ENCODE measurements at places on chromosomes 6 and 20. TPM values are rescaled to one million over a fixed set of nuclear protein-coding genes. Genes with fewer than 3 reads are reported as not detected.

ZNF165 gene
- 4.2 TPM for total RNA-seq

DNA sequence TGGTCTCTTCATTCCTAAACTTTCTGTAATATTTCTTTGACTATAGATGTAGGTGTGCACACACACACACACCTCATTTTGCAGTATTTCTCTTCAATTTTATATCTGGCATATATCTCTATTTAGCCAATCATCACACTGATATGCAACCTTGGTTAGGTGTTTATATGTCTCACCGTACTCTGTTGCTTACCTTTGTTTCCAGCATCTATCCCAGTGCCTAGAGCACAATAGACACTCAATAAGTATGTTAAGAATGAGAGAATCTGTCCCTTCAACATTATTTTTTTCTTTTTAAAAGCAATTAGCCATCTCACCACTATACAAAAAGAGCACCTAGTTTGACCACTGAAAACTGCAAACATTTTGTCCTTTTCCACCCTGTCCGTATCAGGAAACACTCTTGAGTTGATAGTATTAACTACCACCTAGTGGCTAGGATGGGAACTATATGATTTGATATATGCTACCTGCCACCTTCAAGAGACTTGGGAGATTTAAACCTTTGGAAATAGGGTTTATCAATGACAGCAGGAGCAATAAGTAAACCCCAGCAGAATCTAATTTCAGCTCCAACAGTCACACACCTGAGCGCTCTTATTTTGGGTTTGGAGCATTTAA, 48.7 kb upstream of the RSPO3 start:
- H3K4me1 ChIP-seq: no peaks in the 10 kb centered on the region
- no peak for DNase-seq
- no peaks in the 10 kb centered on the region for H3K27me3 ChIP-seq
- H3K36me3 ChIP-seq: no peaks in the 10 kb centered on the region
- no peak overlapping the region for H3K27ac ChIP-seq

SMOC2 gene
- total RNA-seq: 0.13 TPM

- no peaks in the 10 kb centered on the region for H3K27me3 ChIP-seq
- no peaks in the 10 kb centered on the region for H3K36me3 ChIP-seq
- DNase-seq: no peak
Observed at GRCh38 chr6:32149932-32150870, 1.5 kb downstream of the PRRT1 start.

GRCh38 chr6:160031871-160032270, 63.0 kb downstream of the IGF2R start:
- no peaks in the 10 kb centered on the region for H3K27me3 ChIP-seq
- no peak overlapping the region for H3K4me3 ChIP-seq
- H3K4me1 ChIP-seq: no peaks in the 10 kb centered on the region
- DNase-seq: no peak
- peaks cover 15% of the 10 kb centered on the region for H3K36me3 ChIP-seq
- no peak overlapping the region for H3K27ac ChIP-seq

RAD21L1 gene
- 1.0 TPM for total RNA-seq

GRCh38 chr6:5450073-5450472, 188.8 kb downstream of the FARS2 start:
- DNase-seq: no peak
- no peak overlapping the region for H3K27ac ChIP-seq
- H3K4me3 ChIP-seq: no peak overlapping the region
- no peaks in the 10 kb centered on the region for H3K27me3 ChIP-seq

- H3K4me3 ChIP-seq: no peak overlapping the region
- H3K36me3 ChIP-seq: no peaks in the 10 kb centered on the region
Observed at GRCh38 chr6:106924694-106925523, 49.6 kb downstream of the CD24 start.

PRSS35 gene
- total RNA-seq: 0.10 TPM

DNA sequence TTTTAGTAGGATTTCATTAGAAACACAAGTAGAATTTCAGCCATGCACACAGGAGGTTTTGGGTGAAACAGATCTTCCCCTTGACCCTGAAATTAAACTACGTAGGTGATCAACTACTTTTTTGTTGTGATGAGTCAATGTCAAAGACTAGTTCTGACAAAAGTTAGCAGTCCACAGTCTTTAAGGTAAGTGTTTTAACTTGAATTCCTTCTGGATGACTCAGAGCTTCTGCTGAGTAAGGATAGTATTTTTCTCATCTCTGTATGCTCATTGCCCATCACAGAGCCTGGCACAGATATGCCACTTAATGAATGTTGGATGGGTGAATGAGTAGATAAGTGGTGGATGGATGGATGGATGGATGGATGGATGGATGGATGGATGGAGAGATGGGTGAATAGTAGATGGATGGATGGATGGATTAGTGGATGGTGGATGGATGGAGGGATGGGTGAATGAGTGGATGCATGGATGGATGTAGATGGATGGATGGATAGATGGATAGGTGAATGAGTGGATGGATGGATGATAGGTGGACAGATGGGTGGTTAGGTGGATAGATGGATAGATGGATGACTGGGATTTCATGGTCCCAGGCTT, 165.3 kb downstream of the ZMYND8 start:
- H3K27me3 ChIP-seq: no peaks in the 10 kb centered on the region
- H3K4me3 ChIP-seq: no peak overlapping the region
- no peaks in the 10 kb centered on the region for H3K36me3 ChIP-seq
- no peak for DNase-seq
- H3K4me1 ChIP-seq: no peaks in the 10 kb centered on the region

GRCh38 chr20:45951925-45952834, 17.7 kb downstream of the PCIF1 start:
- DNase-seq: no peak
- H3K36me3 ChIP-seq: peaks cover 4% of the 10 kb centered on the region
- H3K4me3 ChIP-seq: no peak overlapping the region
- H3K27ac ChIP-seq: no peak overlapping the region
- no peaks in the 10 kb centered on the region for H3K27me3 ChIP-seq

NOX3 gene
- total RNA-seq: not detected

GRCh38 chr20:57438552-57438951, 47.4 kb downstream of the RBM38 start:
- DNase-seq: no peak
- H3K27me3 ChIP-seq: no peaks in the 10 kb centered on the region
- H3K4me3 ChIP-seq: no peak overlapping the region
- H3K36me3 ChIP-seq: no peaks in the 10 kb centered on the region

- H3K36me3 ChIP-seq: no peaks in the 10 kb centered on the region
- no peak overlapping the region for H3K4me3 ChIP-seq
- no peaks in the 10 kb centered on the region for H3K4me1 ChIP-seq
- H3K27ac ChIP-seq: no peak overlapping the region
Observed at GRCh38 chr20:34583544-34583943, 25.0 kb downstream of the MAP1LC3A start.
